ENCODE measurements at places on chromosomes 4 and X. TPM values are rescaled to one million over a fixed set of nuclear protein-coding genes. Genes with fewer than 3 reads are reported as not detected.
A peak's percentile ranks its signal among the peaks of the same experiment; 100 is the strongest.

GRCh38 chr4:114780205-114780604 is 181.6 kb downstream of the UGT8 start:
- DNase-seq: peak; percentile 24

DNA sequence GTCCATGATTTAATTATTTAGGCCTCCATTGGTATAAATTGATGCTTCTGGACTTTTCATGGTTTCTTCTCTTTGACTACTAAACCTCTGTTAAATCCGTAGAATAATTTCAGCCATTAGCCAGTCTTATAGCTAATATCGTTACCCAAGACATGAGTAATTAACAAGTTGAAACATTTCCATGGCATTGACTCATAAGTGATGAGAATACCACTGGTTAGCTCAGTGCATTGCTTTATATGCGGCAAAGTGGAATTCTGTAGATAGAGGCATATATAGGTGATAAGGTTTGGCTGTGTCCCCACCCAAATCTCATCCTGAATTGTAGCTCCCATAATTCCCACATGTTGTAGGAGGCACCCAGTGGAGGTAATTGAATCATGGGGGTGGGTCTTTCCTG is 80.6 kb downstream of the VCX2 start:
- no peak for DNase-seq

DNA sequence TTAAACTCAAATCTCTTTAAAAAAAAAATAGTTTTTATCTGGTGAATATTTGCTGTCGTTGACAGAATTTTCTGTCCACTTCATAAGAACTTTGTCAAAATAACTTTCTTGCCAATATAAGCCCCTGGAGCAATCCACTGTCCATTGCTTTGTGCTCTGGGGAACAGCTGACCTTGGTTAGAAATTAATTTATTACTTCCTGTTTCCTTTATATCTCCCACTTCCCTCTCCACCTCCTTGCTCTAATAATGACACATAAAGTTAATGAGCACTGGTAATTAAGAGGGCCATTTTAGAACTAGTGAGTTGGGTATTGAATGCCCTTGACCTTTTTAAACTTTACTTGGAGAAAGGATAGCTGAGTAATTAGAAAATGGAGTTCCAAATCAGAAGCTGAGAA is 151.3 kb upstream of the LEF1 start:
- no peak for DNase-seq

DNA sequence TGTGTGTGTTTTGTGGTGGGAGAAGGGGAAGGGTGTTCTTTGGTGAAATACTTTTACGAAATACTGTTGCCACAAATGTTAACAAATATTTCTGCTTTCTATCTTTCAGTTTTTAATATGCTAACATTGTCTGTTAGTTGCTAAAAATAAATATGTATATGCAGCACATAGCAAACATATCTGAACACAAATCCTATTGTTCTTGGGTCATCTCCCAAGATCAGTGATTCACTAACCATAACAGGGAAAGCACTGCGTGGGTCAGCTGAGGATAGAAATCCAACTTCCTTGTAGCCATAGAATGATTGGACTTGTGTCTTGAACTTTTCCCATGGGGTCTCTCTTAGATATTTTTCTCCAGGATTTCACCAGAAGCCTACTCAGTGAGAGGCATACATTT is 250.3 kb upstream of the FAM47A start:
- no peak for DNase-seq

DNA sequence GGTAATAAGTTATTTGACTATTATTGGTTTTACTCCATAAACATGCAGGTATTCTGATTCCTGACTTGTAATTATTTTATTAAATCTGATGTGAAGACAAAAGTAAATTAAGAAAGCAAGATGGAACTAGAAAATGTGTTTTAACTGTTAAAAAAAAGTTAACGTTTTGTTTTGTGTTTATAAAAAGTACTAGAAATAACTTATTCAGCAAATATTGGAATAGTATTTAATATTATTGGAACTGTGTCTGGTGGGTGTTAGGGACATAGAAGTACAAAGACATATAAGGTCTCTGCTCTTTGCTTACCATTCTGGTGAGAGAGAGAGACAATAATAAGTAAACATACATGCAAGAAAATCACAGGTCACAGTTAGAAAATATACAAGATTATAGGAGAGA is 15.7 kb downstream of the TIFA start:
- DNase-seq: no peak

GRCh38 chr4:112519689-112520597 is 4.0 kb upstream of the NEUROG2 start:
- no peak for DNase-seq

- no peak for DNase-seq
These were observed 188.6 kb downstream of the TSPAN5 start for GRCh38 chr4:98469771-98470170.

DNA sequence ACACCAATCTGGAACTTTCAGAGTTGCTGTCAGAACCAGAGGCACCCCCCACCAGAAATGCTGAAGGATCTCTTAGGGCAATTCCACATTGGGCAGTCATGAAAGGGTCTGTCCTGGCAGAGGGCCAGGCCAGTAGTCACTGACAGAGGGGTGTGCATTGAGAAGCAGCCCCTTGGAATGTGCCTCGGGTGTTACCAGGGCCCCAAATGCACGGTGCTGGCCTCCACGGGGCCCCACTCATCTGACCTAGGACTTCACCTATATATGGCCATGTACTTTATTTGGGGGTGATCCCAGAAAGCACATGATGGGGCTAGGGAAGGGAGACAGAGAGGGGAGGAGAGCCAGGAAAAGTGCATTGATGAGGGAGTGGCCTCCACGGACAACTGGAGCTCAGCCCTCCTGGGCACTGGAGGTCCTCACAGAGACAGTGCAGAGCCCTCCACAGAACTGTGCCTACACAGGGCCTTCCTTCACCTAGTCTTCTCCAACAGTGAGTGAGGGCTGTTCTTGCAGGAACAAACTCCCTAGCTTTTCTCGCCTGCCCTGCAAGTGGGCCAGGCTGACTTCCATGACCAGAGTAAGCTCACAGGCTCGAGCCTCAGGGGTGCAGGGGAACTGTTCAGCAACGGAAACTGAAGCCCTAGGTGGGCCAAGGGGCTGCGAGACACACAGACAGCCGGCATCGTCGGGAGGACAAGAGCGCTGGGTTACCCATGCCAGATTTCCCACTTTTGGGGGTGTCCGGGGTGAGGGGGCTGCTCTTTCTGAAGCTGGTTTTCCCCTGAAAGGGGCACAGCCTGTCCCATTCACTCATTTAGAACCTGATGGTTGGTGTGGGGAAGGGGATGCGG is 136.2 kb downstream of the HMX1 start:
- DNase-seq: peak; percentile 6

GRCh38 chr4:119745351-119745750 is 116.7 kb upstream of the PDE5A start:
- no peak for DNase-seq

DNA sequence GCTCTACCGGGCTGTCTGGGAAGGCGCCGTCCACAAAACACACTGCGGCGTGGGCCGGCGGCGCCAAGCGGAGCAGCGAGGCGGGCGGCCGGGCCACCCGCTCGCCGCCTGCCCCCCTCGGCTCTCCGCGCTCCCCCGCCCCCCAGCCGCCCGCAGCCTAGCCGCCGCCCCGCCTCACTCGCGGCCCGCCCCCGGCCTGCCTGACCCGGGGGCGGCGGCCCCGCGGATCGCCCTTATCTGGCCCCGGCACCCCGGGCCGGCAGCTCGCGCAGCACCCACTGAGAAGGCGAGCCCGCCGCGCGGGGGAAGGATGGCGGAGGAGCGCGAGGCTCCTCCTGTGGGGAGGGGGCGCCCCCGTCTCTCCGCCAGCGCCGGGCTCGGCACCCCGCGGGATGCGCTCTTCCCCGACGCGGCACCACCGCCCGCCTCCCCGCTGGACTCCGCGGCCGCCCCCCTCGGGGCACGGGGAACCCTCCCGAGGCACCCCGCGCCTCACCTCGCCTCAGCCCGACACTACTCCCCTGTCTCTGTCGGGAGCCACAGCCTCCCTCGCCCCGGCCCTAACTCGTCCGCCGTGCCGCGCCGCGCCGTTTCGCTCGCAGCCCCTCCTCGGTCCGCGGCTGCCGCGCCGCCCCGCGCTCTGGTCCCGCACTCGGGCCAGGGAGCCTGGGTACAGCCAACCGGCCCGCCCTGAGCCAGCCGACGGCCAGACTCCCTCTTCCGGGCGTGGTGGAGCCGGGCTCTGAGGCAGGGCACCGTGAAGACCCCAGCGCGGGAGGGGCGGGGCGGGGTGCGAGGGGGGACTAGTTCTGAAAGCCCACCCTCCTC is 566 bp downstream of the ATP11C start:
- DNase-seq: peak; percentile 11

Gene CLDN34
- total RNA-seq: 0.43 TPM

Gene MAP7D2
- total RNA-seq: 5.2 TPM

Gene NSG1
- 1.6 TPM for total RNA-seq

Gene TLR8
- 1.4 TPM for total RNA-seq

Gene PF4V1
- not detected for total RNA-seq
